ENCODE measurements at places on chromosomes 5 and 9.

- no peak for DNase-seq
These were observed 740.2 kb downstream of the TLR4 start for GRCh38 chr9:118444403-118444802.

- DNase-seq = no peak
These were observed 31.5 kb upstream of the DENND4C start for GRCh38 chr9:19199012-19199411.

- DNase-seq = no peak
These were observed 131.8 kb upstream of the GABRP start for GRCh38 chr5:170651604-170652277.

GRCh38 chr5:80181618-80182211, 74.1 kb downstream of the SERINC5 start:
- peak; percentile 59 for DNase-seq

- no peak for DNase-seq
These were observed 195.3 kb upstream of the KLF9 start for GRCh38 chr9:70609542-70610286.

DNA sequence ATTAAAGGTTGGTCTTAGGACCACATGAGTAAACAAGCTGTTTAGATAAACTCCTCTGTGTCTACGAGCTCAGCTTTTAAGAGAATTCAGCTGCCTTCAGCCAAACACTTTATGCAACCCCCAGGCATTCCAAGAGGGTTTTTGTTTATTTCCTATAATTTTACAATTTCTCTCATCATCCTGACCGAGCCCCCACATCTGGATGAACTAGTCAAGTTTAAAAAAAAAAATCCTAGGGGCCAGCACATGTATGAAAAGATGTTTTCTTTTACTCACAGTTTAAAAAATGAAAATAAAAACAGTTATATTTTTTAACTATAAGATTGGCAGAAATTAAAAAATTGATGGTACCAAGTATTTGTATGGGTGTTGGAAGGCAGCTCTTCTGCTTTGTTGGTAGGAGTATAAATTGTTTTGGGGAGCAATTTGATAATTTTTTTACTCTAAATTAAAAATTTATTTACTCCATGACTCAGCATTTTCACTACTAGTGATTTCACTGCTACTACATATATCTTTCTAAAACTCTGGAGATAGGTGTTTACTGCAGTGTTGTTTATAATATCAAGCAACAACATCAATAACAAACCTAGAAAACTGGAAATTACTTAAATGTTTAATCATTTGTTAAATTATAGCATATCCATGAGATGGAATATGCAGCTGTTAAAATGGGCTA, 18.1 kb downstream of the YTHDC2 start:
- DNase-seq = no peak

DNA sequence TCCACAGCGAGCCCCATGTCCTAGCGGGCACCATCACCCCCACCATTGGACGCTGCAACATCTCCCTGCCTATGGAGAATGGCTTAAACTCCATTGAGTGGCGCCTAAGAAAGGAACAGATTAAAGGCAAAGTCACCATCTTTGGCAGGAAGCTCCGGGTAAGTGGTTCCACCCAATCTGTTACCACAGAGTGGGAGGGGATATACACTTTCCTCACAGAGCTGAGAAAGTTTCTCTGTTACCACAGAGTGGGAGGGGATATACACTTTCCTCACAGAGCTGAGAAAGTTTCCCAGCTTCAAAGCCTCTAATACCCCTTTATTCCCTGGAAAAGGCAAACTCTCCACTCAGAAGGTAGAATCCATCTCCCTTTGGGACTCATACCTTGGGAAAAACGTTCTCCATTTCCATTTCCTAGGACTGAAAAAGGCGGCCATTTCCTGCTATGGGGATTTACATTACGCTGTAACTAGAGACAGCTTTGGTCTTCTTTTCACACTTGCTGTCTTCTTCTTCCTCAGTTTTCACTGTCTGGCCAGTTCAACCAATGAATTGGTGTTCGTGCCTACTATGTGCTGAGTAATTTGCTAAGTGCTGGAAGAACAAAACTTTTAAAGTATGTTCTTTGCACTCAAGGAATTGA, 63.4 kb upstream of the WWC1 start:
- no peak for DNase-seq

- DNase-seq = no peak
These were observed 7.1 kb downstream of the POU4F3 start for GRCh38 chr5:146345578-146346366.

DNA sequence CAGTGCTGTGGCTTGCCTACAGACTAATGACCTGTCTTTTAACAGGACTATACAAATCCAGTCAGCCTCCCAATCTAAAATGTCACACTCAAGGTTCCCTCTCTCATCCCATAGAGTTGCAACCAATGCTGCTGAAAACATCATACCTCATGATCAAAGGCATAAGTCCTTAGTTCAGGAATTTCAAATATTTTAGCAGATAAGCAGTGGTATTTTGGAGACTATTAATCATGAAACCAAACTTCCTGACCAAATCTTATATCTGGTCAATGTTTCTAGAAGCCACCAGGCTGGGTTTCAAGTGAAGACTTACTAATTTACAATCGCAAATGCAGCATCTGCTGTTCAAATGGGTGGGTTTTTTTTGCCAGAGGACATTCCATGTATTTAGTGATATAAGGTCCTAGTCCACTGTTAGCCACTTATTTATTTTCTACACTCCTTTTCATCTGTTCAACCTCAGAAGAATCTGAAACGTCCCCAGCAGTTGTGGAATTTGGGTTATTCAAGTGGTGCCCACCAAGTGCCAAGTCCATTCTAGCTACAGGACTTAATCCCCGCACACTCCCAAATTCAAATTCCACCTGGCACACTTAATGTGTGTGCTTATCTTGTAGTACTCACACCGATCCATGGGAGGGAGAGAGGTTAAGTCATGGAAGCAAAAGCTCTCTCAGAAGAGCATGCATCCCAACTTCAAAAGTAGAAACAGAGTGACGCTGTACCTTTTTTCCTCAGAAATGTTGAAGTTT, 5.8 kb downstream of the TAS2R1 start:
- DNase-seq = no peak

GRCh38 chr5:172559004-172559932, 81.8 kb upstream of the NEURL1B start:
- no peak for DNase-seq

- DNase-seq = no peak
These were observed 469.5 kb downstream of the MAN2A1 start for GRCh38 chr5:110159202-110159601.

GRCh38 chr5:126368239-126368812, 54.9 kb upstream of the GRAMD2B start:
- no peak for DNase-seq
